ENCODE measurements at places on chromosomes 5 and 9.

- DNase-seq: no peak
Measured at GRCh38 chr5:148457183-148457620, 73.4 kb downstream of the FBXO38 start.

DNA sequence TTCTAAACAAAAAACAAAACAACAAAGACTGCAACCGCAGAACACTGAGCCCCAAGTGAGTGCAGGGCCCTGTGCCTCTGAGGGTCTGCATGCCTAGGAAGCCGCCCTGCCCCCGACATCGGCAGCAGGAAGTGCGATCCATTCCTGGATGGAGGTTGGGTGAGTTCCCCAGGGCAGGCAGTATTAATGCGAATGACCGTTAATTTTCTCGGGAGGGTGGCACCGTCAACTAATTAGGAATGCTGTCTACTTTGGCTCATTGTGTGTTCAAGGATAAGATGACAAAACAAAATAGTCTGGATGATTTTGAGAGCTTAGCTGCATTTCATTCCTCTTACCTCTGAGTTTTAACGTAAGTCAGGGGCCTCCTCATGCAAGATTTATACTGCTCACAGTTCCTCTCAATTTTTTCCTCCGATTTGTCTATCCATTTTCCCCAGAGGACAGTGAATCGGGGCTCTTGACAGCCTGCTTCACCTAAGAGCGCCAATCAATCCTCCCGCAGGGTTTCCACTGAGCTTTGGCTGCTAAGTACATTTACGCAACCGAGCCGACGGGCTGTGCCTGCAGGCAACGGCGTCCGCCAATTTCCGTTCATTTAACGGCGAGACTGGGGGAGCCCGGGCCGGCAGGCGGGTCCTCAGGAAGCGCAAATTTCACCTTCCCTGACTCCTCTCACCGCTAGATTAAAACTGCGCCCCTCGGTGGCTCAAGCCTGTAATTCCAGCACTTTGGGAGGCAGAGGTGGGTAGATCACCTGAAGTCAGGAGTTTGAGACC is 2.9 kb upstream of the NXNL2 start:
- no peak for DNase-seq

DNA sequence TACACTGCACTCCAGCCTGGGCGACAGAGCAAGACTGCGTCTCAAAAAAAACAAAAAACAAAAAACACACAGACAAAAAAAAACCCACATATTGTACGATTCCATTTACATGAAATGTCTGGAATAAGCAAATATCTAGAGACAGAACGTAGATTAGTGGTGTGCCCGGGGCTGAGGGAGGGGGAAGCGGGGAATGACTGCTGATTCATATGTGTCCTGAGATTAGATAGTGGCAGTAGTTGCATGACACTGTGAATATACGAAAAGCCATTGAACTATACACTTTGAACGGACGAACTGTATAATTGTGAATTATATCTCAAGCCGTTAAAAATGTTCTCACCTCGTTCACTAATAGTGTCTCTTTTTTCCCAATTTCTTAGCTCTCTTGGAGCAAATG is 23.9 kb downstream of the FGF1 start:
- no peak for DNase-seq

DNA sequence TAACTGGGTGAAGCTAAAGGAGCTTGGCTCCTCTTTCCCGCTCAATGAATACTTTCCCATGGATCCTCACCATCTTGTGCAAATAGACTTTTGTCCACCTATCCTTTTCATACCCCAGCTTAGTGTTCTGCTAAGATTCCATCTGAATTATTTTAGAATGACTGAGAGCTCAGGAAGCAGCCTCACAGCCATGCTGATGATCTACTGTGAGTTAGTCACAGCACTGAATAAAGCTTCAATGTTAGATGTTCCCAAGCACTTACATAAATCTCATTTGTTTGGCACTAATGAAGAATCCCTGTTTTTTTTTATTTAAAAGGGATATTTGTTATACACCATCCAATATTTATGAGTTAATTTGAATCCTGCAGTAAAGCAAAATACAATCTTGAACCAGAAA is 317.6 kb upstream of the TRPC7 start:
- DNase-seq: no peak

- DNase-seq: no peak
Measured at GRCh38 chr9:23153058-23153457, 673.0 kb downstream of the ELAVL2 start.

DNA sequence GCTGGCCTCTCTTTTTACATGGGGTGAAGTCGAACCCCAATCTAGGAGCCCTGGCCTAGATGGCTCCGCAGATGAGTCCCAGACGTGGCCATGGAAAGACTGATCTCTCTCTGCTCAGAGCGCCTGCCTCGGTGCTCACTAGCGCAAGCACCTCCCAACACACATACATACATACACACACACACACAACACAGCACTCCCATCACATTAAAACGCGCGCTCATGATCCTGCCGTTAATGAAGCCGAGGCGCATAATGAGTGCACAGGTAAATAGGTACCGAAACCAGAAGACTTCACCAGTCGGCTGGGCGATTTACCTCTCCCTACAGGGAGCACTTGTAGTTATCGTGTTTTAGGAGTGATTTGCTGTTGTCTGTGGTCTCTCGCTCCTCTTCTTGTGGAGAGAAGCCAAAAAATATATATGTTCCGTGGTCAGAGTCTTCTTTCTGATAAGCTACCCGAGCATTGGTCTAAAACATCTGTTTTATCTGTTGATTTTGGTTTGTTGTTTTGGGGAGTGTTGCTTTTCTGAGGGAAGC is 207.7 kb downstream of the MEF2C start:
- peak; percentile 79 for DNase-seq

DNA sequence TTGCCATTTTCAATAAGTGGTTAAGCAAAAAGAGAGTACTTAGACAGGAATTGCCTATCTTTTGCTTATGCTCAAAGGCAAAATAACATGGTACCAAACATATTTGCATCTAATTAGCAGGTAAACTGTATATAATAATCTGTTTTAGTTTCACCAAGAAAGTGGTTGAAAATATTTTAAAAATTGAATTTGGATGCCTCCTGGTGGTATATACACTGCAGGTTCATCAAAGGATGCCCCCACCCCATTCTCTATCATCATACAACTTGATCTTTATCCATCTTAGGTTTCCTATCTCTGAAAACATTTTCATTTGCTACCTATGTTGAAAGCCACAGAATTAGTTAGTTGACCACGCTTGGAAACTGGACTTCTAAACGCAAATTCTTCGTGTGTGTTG is 47.0 kb upstream of the MROH2B start:
- no peak for DNase-seq

DNA sequence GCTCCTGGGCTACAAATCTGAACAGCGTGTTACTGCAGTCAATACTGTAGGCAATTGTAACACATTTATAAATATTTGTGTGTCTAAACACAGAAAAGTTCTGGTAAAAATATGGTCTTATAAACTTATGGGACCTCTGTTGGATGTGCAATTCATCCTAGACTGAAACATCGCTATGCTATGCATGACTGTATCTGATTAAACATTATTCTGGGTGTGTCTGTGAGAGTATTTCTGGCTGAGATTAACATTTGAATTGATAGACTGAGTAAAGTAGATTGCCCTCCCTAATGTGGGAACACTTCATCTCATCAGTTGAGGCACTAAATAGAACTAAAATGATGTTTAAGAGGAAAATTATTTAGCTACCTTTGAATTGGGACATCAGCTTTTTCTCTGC is 24.3 kb upstream of the PRDM9 start:
- no peak for DNase-seq

GRCh38 chr9:134686896-134687295 is 45.3 kb downstream of the COL5A1 start:
- DNase-seq: no peak

GRCh38 chr5:85760519-85760918 is 857.2 kb upstream of the COX7C start:
- DNase-seq: no peak

- no peak for DNase-seq
Measured at GRCh38 chr5:187617-188451, 3.5 kb upstream of the LRRC14B start.

- no peak for DNase-seq
Measured at GRCh38 chr9:136327304-136327974, at the start of gene GPSM1. TSS of gene GPSM1 (plus strand) at chr9:136327539. CDS start at chr9:136327696, 157 bp downstream.

GRCh38 chr5:61410811-61411210 is 78.8 kb downstream of the ZSWIM6 start:
- no peak for DNase-seq

DNA sequence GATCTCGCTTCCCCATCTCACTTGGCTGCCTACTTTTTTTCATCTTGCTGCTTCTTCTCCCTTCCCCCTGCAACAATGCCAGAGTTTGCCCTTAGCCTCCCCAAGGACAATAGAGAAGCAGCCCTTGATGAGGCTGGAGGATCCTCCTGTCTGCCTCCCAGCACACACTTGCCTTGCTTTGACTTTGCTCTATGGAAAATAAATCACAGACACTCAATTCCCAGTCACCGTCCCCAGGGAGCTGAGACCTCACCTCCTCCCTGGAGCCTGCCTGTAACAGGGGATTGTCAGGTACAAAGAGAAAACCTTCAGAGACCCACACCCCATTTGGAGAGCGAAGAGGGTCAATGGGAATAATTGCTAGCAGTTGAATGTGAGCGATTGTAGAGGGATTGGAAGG is 242.1 kb upstream of the ZNF462 start:
- no peak for DNase-seq

GRCh38 chr9:128168731-128169308 is 8.8 kb downstream of the BBLN start:
- DNase-seq: no peak

- DNase-seq: no peak
Measured at GRCh38 chr5:166648736-166649135, 1642.7 kb upstream of the WWC1 start.

- no peak for DNase-seq
Measured at GRCh38 chr9:23413541-23413940, 412.5 kb downstream of the ELAVL2 start.

GRCh38 chr9:107504585-107505455 is 15.3 kb upstream of the KLF4 start:
- no peak for DNase-seq

DNA sequence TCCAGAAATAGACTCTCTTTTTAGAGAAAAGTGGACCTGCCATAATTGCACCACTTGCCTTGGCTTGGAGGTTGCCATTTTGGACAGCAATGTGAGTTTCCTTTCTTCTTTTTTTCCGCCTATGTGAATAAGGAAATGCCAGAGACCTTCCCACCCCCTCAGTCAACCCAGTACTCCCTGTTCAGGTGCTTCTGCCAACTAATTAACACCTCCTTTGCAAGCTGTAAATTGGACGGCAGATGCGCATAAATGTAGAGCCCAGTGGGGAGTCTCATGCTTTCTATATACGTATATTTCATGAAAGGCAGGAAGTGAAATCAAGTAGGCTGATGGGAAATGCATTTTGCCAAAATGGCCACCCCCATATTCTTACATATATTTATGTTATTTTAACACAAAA is 269.8 kb upstream of the RFX3 start:
- no peak for DNase-seq

GRCh38 chr5:13566871-13567339 is 377.6 kb downstream of the DNAH5 start:
- no peak for DNase-seq

DNA sequence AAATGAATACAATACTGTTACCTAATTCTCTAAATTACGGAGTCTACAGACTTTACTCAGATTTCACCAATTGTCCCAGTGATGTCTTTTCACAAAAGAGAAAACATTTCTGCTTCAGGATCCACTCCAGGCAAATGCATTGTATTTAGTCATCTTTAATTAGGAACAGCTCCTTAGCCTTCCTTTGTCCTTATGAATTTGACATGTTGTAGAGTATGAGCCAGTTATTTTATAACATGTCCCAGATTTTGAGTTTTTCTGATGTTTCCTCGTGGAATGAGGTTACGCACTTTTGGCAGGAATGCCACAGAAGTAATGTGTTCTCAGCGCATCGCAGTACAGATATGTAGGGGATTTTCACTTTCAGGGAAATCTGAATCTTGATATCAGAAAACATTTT is 10.5 kb downstream of the HABP4 start:
- no peak for DNase-seq

GRCh38 chr9:124174433-124174832 is 83.3 kb upstream of the NEK6 start:
- DNase-seq: no peak

All from NCI-H187 (cell line).